Cardiac muscle cell (in vitro differentiated cells and primary cell): ENCODE measurements at places on chromosomes 3 and 15. TPM values are rescaled to one million over a fixed set of nuclear protein-coding genes. Genes with fewer than 3 reads are reported as not detected.
A peak's percentile ranks its signal among the peaks of the same experiment; 100 is the strongest.

CHST2 gene
- 12.0 and 23.2 TPM in 2 replicates for total RNA-seq

- no peak overlapping the region for H3K27ac ChIP-seq
- H3K27me3 ChIP-seq, result no peaks in the 10 kb centered on the region
- H3K4me1 ChIP-seq, result no peaks in the 10 kb centered on the region
- peak; percentile 72 for DNase-seq
- no peak overlapping the region for H3K4me3 ChIP-seq
- H3K36me3 ChIP-seq, result no peaks in the 10 kb centered on the region
Measured at GRCh38 chr15:76973362-76973743, 21.6 kb upstream of the PSTPIP1 start.

GRCh38 chr3:40855871-40856270 is 331.1 kb downstream of the ZNF621 start:
- no peak overlapping the region for H3K27ac ChIP-seq
- H3K4me1 ChIP-seq, result no peaks in the 10 kb centered on the region
- H3K36me3 ChIP-seq, result no peaks in the 10 kb centered on the region
- no peak for DNase-seq
- H3K27me3 ChIP-seq, result no peaks in the 10 kb centered on the region

NANOGP8 gene
- not detected in 2 replicates for total RNA-seq

DNA sequence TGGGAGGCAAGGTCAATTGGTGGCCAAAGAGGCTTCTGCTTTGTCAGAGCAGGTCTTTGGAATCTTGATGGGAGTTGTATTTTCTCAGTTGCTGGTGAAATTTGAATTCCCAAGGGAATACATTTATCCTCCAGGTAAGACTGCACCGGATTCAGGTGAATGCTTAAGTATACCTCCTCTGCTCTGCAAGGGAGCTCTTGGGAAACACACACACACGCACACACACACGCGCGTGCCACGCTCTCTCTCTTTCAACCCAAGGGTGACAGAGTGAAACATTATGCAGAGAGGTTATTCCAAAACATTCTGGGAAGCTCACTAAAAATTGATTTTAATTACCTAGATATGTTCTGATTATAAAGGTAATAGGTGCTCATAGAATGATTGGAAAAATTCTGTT is 33.7 kb downstream of the ST6GAL1 start:
- H3K4me1 ChIP-seq, result peaks cover 8% of the 10 kb centered on the region
- H3K4me3 ChIP-seq, result no peak overlapping the region
- peaks cover 12% of the 10 kb centered on the region for H3K36me3 ChIP-seq
- no peak for DNase-seq

TMEM158 gene
- total RNA-seq, result 0.83 and 2.2 TPM in 2 replicates

DNA sequence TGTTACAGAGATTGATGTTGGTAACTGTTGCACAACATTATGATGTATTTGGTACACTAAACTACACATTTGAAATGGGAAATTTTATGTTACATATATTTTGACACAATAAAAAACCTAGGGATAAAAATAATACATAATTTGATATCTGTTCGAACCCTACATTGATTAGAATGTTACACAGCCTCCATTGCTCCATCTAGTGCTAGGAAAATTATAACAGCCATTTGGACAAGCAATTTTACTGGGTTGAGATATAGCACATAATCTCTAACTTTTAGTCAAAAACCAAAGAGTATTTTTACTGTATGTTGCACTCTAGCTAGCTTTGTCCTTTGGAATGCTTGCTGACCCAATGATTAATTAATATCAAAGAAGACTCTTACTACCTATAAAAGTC is 108.1 kb downstream of the LSAMP start:
- no peak overlapping the region for H3K27ac ChIP-seq
- no peaks in the 10 kb centered on the region for H3K27me3 ChIP-seq
- no peaks in the 10 kb centered on the region for H3K4me1 ChIP-seq
- DNase-seq, result no peak

GRCh38 chr15:80186066-80186465 is 33.3 kb downstream of the FAH start:
- DNase-seq, result no peak
- peaks cover 5% of the 10 kb centered on the region for H3K36me3 ChIP-seq
- H3K4me3 ChIP-seq, result no peak overlapping the region
- H3K4me1 ChIP-seq, result no peaks in the 10 kb centered on the region

IGSF11 gene
- total RNA-seq, result 0.74 and 2.0 TPM in 2 replicates

DNA sequence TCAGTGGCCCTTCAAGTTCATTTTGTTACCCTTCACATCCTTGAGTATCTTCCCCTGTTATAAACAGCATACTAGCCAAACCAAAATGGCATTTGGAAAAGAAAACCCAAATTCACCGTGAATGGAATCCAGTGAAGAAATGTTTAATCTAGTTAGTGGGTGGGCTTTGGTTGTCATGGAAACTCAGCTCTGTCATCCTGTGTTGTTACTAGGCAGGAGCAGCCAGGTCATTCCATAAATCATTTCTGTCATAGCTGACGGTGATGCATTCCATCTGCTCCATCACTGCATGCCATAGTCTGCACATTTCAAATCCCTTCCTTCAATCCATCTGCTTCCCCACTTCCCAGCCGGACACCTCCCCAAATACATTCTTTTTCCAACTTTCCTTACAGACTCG is 140.4 kb upstream of the CGNL1 start:
- H3K4me1 ChIP-seq, result no peaks in the 10 kb centered on the region
- no peak overlapping the region for H3K27ac ChIP-seq
- H3K36me3 ChIP-seq, result peaks cover 34% of the 10 kb centered on the region
- H3K4me3 ChIP-seq, result no peak overlapping the region
- H3K27me3 ChIP-seq, result no peaks in the 10 kb centered on the region

DNA sequence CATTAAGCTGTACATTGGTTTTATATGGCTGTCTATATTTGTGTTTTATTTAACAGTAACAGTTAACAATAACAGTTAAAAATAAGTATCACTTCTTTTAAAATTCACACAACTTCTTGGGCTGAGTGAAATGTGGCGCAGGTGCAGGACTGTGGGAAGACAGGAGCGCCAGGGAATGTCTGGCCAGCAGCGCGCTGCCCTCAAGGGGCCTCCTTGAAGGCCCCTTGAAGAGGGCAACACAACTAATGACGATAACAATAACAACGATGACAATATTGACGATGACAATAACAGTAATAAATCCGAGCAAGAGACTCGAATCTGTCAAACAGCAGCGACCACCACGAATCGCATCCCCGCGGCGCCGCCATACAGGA is 411 bp upstream of the PPP2R3A start:
- no peaks in the 10 kb centered on the region for H3K27me3 ChIP-seq
- H3K36me3 ChIP-seq, result no peaks in the 10 kb centered on the region
- H3K27ac ChIP-seq, result no peak overlapping the region
- peaks cover 16% of the 10 kb centered on the region for H3K4me1 ChIP-seq
- peak overlapping the region; percentile 87 for H3K4me3 ChIP-seq

GRCh38 chr15:43872416-43873020 is 45.7 kb downstream of the WDR76 start:
- no peak overlapping the region for H3K27ac ChIP-seq
- DNase-seq, result peak; percentile 90
- peaks cover 4% of the 10 kb centered on the region for H3K36me3 ChIP-seq
- peaks cover 25% of the 10 kb centered on the region for H3K4me1 ChIP-seq

- no peak for DNase-seq
- H3K36me3 ChIP-seq, result no peaks in the 10 kb centered on the region
- H3K4me1 ChIP-seq, result no peaks in the 10 kb centered on the region
- H3K27me3 ChIP-seq, result no peaks in the 10 kb centered on the region
- no peak overlapping the region for H3K27ac ChIP-seq
- H3K4me3 ChIP-seq, result no peak overlapping the region
Measured at GRCh38 chr3:98406034-98406433, 15.6 kb downstream of the OR5K3 start.

GRCh38 chr3:129723558-129724324 is 117.3 kb upstream of the PLXND1 start:
- peak overlapping the region; percentile 41 for H3K27ac ChIP-seq
- H3K27me3 ChIP-seq, result no peaks in the 10 kb centered on the region
- no peak overlapping the region for H3K4me3 ChIP-seq
- H3K4me1 ChIP-seq, result peaks cover 16% of the 10 kb centered on the region
- peak; percentile 28 for DNase-seq
- H3K36me3 ChIP-seq, result no peaks in the 10 kb centered on the region

DNA sequence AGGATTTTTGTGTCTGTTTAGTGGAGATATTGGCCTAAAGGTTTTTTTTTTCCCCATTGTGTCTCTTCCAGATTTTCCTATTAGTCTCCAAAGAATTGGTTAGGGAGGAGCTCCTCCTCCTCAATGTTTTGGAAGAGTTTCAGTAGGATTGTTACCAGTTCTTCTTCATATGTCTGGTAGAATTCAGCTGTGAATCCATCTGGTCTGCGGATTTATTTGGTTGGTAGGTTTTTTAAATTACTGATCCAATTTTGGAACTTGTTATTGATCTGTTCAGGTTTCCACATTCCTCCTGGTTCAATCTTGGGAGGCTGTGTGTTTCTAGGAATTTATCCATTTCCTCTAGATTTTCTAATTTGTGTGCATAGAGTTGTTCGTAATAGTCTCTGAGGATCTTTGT is 222.2 kb downstream of the CLSTN2 start:
- DNase-seq, result no peak
- H3K4me1 ChIP-seq, result no peaks in the 10 kb centered on the region
- H3K27me3 ChIP-seq, result no peaks in the 10 kb centered on the region
- no peak overlapping the region for H3K4me3 ChIP-seq
- H3K36me3 ChIP-seq, result no peaks in the 10 kb centered on the region
